ENCODE measurements at places on chromosomes 11 and 22.

DNA sequence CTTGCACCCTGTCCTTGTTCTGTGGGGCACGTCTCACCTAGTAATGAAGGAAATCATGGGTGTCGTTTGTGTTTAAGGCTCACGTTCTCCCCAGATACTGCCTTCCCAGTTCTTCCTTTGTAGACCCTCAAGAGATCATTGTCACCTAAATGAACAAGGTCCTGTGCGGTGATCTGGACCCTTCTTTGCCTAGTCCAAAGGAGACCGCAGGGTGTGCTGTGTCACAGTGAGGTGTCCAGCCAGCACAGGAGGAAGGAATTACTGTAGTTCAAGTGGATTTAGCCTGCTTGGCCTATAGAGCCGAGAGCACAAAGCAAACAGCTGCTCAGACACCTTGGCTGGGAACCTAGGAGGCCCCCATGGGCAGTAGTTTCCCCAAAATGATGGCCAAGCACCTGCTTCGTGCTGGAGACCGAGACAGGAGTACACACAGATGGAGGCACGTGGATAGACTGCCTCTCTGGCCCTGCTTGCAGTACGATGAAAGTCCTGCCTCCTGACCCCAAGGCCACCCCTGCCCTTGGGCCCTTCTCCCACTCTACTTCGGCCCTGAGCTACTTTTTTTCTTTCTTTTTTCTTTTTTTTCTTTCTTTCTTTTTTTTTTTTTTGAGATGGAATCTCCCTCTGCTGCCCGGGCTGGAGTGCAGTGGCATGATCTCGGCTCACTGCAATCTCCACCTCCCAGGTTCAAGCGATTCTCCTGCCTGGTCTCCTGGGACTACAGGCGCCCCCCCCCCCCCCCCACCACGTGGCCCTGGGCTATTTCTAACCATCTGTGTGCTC lies 19.4 kb upstream of the PPFIA1 start:
- DNase-seq: no peak

- peak; percentile 41 for DNase-seq
Observed at GRCh38 chr22:40452730-40453487, 82.5 kb downstream of the SGSM3 start.

GRCh38 chr11:12518606-12519385 lies 141.4 kb downstream of the PARVA start:
- no peak for DNase-seq

- peak; percentile 68 for DNase-seq
Observed at GRCh38 chr11:9972989-9973388, 309.1 kb downstream of the SWAP70 start.

- DNase-seq: no peak
Observed at GRCh38 chr22:20239676-20240446, 28.3 kb downstream of the RTN4R start.

DNA sequence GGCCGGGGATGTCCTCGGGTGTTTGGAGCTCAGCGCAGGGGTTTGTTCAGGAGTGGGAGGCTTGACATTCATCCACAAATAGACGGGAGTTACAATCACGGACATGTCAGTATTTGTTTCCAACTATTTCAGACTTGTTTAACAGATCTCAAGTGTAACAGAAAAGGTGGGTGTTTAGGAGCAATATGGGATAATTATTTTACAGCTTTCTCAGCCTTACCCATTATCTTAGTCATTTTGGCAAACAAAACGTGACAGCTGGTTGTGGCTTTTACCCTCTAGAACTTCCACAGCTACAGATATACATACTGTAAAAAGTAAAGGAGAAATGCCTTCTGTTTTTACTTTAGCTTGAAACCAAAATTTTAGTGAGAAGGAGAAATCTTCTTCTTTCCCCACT lies 178.7 kb upstream of the TMEM45B start:
- no peak for DNase-seq

- no peak for DNase-seq
Observed at GRCh38 chr11:72673284-72673942, 809 bp downstream of the PDE2A start.

DNA sequence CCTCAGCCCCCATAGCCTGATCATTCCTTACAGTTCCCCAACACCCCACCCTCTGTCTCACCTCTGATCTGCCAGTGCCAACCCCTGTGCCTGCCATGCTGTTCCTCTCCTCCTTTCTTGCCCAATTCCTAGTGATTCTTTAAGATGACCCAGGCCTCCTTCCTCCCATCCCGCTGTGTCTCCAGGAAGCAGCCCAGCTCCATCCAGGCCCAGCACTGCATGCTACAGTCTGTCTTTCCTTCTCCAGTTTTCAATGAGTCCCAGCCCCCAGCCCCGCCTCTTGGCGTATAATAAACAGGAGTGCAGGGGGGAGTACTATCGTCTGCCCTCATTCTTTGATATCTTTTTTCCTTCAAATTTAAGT lies 12.3 kb downstream of the LTBP3 start:
- no peak for DNase-seq

DNA sequence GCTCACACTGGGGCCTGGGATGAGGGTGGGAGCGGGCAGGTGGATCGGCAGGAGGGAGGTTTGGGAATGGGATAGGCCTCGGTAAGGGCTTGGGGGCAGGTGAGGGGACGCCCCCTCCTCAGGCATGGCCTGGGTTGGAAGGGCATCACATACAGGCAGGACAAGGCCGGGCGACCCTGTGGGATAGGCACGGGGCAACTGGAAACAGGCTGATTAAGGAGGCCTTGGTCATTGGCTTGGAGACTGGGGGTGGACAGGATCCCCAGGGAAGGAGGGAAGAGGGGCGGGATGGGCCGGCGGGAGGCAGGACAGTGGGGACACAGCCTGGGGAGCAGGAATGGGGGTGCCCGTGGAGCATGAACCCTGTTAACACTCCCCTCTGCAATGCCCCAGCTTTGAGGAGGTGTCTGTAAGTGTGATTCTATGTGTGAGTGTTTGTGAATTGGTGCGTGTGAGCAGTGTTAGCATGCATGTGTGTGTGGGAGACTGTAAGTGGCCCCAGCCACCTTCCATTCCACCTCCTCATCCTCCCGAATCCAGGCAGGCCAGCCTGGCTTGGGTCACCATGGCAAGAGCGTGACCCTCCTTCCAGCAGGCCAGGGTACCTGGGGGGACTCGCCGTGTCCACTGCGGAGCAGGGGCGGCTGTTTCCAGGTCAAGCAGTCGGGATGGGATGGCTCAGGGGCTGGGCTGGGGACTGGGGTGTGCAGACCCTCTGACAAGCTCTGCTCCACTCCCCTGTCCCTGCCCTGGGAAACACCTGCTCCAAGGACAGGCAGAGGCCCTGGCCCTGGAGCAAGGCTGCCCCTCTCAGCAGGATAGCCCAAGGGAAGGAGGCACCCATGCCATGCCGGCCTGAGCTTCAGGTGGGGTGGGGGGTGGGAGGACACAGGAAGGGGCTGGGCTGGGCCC lies 3.4 kb upstream of the PIM3 start:
- no peak for DNase-seq

DNA sequence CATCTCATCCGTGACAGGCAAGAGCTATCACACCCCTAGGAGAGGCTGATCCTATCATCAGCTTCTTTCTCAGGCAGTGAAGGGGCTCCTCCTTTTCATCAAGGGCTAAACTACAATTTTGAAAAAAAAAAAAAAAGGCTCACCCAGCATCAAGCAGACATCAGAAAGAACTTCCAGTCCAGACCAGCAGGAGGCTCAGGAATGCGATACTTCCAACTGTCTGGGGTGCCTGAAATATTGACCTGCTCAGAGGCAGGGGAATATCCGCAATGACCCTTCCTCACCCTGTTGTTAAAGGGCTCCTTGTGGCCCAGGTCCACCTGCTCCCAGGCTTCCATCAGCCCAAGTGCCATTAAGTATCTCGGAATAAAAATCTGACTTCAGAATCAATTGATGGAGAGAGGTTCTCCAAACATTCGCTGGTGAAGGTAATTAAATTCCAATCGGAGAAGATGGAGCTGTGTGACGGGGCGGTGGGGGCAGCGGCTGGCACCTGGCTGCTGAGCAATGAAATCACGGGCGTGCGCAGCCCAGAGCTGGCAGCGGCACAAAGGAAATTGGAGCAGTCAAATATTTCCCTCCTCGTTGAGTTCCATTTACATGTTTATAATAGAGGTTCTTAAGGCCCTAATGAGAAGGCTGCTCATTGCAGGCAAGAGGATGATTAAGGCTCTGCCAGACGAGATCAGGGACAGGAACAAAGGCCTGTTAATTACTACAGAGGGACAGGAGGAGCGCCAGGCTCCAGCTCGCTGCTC lies 69.0 kb upstream of the THY1 start:
- DNase-seq: peak; percentile 38

DNA sequence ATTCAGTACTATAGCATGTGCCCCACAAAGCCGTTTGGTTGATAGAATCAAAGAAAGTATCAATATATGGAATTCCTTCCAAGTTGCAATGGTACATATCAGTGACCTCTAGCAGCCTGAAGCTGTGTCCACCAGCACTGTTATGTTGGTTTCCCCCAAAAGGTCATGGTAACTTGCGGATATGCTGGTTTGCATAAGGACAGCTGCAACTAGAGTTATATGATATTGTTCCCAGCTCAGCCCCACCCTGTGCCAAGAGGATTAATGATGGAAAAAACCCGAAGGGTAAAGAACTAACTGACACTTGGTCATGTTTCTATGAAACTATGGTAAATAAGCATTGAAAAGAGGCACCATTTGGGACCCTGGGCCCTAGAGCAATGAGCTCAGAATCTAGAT lies 93.5 kb downstream of the PDHX start:
- DNase-seq: no peak

DNA sequence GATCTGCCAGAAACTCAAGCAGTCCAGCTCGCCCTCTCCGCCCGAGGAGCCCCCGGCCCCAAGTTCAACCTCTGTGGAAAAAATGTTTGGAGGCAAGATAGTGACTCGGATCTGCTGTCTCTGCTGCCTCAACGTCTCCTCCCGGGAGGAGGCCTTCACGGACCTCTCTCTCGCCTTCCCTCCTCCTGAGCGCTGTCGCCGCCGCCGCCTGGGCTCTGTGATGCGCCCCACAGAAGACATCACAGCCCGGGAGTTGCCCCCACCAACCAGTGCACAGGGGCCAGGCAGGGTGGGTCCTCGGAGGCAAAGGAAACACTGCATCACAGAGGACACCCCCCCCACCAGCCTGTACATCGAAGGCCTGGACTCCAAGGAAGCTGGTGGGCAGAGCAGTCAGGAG lies 20.8 kb downstream of the USP35 start:
- no peak for DNase-seq

- DNase-seq: no peak
Observed at GRCh38 chr11:19660076-19660475, 52.6 kb upstream of the NAV2 start.

DNA sequence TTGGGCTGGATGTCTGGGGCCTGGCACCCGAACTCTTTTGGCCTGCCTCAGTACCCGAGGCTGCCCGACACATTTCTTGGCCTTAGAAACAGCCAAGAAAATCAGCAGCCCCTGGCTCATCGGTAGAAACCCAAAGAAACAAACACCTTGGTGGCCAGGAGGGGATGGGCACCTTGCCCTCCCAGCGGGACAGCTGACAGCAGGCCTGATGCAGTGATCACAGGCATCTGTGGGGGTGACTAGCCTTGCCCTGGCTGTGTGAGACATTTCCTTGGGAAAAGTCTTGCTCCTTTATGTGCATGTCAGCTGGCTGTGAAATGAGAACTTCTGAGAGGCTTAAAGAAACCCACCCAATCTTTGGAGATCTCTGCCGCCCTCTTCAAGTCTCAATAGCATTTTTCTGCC lies 60.9 kb downstream of the SMIM38 start:
- no peak for DNase-seq

DNA sequence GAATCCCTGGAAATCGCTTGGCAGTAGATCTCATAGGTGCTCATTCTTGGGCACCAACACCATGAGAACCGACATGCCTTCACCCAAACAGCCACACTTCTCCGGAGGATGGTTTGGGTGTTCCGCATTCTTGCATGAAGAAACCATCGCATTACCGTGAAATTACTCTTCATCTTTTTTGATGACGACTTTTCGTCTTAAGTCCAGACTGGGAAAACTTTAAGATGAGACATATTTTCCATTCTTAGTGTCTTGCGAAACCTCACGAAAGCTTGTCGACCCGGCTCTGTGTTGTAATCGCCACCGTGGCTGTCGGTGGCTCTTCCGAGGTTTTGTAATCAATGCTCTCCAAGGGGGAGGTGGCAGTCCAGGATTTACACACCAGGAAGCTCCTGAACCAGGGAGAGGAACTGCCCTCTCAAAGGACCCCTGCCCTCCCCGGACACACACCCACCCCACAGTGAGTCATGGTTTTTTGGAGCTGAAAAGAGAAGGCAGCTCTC lies 1.7 kb downstream of the TOM1 start:
- peak; percentile 62 for DNase-seq

DNA sequence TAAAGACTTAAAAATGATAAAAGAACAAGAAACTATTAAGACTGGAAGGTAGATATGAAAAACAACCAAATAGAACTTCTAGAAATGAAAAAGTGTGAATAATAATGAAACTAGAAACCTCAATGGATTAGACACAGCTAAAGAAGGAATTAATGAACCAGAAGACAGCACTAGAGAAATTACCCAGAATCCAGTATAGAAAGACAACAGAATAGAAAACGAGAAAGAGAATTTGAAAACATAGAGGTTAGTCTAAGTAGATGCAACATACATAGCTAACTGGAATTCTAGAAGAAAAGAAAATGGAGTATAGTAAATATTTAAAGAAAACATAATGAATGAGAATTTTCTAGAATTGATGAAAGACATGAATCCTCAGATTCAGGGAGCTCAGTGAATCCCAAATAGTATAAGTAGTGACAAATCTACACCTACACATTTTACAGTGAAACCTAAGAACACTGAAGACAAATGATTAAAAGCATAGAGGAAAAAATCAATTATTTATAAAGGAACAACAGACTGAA lies 111.9 kb downstream of the PARVA start:
- DNase-seq: no peak

DNA sequence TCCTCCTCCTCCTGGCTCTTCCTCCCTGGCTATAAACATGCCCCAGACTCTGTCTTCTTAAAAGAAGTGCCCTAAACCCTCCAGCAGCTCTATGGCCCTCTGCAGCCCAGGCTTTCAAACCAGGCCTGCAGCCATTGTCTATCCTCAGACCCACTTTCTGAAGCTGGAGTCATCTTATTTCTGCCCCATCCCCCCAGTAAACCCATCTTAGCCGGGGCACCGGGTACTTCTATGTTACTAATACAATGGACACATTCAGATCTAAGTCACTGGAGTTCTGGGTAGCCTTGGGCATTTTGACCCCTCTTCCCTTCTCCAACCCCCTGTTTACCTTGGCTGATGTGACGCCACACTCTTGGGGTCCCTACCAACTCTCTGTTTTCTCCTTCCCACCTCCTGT lies 29.7 kb upstream of the CACNG2 start:
- DNase-seq: no peak

DNA sequence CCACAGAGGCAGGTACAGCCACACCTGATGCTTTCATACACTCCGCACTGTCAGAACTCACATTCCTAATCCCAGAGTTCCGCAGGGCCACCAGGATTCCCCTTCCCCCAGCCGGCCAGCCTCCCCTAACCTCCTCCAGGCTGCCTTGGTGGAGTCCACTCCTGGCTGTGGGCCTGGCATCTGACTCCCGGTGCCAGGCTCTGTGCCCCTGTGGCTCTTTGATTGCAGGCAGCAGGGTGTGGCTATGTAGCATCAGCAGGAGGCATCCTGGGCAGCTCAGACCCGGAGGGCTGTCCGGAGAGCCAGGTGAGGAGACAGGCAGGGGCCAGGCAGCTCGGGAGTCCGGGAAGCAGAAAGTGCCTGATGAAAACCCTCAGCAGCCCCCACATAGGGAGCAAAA lies 1432.9 kb downstream of the BRD1 start:
- no peak for DNase-seq
